Cerebellum (tissue), 4 donors: ENCODE measurements at places on chromosomes 4 and X. TPM values are rescaled to one million over a fixed set of nuclear protein-coding genes. Genes with fewer than 3 reads are reported as not detected.

DNA sequence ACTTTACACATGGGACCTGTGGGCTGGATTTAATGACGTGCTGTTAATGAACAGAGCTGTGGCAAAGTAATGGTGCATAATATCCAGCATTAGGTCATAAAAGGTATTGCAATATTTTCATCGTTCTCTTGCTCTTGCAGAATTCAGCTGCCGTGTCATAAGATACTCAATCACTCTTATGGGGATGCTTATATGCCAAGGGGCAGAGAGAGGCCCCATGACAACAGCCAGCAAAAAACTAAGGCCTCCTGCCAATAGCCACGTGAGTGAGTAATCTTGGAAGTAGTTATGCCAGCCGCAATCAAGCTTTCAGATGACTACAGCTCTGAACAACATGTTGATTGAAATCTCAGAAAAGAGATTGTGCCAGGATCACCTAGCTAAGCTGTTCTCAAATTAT lies 616.9 kb downstream of the FSTL5 start:
- DNase-seq: no peak

GRCh38 chrX:42804524-42804923 lies 26.6 kb upstream of the PPP1R2C start:
- no peak for DNase-seq

DNA sequence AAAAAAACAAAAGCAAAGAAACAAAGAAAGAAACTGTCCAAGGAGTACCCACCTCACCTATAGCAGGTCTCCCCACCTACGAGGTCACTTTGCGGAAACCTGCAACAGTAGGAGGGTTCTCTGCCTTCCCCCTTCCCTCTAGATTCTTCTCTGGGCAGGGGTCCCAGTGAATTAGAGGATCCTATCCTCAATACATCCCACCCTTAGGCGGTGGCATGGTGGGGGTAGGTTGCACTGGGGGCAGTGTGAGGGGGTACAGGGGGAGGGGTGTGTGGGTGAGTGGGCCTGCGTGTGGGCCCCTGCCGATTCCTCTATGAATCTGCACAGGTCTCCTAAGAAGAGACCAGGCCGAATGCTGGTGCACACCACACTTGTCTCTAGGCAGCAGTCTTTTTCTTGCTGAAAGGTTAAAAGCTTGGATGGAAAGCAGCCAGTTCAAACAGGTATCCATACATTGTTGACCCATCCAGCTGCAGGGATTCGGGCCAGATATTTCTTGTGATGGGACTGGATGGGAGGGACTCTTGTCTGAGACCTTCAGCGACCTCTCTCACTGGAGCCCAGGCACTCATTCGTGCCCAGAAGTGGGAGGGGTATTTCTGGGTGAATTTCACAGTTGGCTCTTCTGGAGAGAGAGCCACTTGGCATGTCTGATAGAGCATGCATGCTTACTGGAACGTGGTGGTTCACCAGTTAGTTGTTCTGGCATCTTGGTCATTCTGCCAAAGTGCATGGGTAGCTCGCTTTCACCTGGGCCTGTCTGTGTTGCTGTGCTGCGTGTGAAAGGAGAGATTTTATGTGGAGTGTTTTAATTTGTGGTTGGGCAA lies 65.6 kb downstream of the NBDY start:
- DNase-seq: no peak

DNA sequence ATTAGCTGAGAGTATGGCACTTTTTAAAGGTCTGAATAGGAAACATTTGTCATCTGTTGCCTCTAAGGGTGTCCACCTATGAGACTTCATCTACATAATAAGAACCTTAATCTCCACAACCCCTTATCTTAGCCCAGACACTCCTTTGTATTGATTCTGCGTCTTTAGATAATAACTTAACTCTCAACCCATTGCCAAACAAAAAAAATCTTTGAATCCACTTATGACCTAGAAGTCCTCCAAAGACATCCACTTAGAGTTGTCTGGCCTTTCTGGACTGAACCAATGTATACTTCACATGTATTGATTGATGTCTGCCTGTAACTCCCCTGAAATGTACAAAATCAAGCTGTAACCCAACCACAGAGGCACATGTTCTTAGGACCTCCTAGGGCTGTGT lies 66.0 kb upstream of the CHRNA9 start:
- DNase-seq: no peak

GRCh38 chr4:168503652-168504362 lies 7.0 kb downstream of the PALLD start:
- DNase-seq: no peak

DNA sequence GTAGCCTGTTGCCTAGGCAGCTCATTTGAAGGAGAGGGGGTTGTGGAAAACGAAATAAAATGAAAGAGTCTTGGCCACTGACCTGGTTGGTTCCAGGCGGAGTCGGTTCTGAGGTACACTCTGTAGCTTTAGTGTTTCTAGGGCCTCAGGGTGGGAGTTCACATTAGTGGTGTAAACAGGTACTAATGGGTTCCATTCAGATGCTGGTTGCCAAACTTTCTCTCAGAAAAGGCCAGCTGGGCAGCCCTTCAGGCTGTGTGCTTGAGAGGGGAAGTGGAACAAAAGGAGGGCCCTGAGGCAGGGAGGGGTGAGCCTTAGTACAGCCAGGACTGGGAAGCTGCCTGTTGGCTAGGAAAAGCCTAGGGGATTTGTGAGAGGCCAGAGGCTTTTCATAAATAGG lies 24.8 kb downstream of the NHSL2 start:
- DNase-seq: no peak

GRCh38 chr4:122764071-122764820 lies 31.7 kb downstream of the BBS12 start:
- no peak for DNase-seq

DNA sequence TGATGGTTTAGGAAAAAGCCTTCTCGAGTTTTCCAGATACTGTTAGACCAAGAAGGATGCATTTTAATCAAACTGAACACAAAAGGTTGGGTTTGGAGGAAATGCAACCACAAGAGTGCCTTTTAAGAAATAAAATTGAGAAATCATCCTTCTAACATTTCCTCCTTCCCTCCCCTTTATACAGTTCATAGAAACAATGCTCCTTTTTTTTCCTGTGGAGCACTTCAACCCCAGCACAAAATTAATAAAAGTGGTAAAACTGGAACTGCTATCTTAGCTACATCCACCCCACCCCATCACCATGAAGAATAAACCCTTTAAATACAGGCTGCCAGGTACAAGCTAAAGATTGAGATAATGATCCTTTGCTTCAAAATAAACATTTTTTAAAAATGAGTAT lies 211.1 kb downstream of the RELL1 start:
- no peak for DNase-seq

- no peak for DNase-seq
Observed at GRCh38 chr4:35247047-35247446, 997.3 kb downstream of the ARAP2 start.

DNA sequence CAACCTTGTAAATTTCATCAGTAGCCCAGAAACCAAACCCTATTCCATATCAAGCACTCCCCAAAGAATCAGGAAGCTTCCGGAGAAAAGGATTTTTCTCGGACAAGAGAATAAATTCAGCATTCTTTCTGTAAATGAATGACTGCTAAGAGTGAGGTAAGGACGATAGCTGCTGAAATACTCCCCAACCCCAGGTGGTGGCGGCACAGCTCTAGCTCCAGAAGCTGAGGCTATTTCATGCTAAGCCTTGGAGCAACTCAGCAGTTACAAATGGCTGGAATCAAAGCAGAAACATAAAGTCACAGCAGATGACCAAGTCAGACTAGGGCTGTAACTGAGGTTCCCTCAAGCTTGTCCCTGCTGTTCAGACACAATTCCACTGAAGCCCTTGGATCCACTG lies 13.9 kb upstream of the PCDH19 start:
- no peak for DNase-seq

GRCh38 chrX:10902001-10902400 lies 209.1 kb upstream of the HCCS start:
- no peak for DNase-seq

- DNase-seq: no peak
Observed at GRCh38 chr4:106530024-106530361, 161.4 kb upstream of the GIMD1 start.

DNA sequence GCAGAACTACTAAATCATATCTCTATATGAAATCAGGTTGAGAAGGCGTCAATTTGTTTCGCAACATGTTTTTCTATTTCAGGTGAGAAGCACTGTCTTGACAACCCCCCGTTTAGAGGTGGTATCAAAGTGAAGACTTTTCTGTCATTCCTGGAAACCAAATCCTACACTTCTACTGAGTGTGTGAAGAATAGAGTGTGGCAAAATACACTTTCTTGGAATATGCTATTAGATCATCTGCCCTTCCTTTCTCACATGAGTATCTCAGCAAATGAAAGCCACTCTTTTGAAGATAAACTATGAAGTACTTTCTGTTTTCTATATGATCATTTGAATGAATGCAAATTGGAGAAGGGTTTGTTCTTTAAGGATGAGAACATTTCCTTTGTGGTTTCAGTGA lies 174.0 kb upstream of the FMR1 start:
- no peak for DNase-seq

DNA sequence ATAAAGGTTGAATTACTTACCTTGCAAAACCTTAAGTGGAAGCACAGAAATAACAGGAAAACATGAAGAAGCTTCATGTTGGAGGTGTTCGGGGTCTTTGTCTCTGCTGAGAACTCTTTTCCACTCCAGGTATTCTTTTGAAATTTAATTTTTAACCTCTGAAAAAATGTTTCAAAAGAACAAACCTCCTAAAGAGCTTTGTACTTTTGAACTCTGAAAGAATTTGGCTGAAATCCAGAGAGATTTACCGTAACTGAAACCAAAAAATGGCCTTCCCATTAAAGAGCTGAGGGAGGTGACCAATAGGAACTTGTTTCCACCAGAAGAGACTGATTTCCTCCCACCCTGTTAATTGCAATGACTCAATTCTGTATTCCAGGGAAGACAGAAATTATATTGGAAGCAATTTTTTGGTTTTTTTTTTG lies at the start of gene CFI:
Gene CFI, minus strand, starts transcription at position 105 of the 425 bp plus-strand sequence. Its CDS starts 28 bp downstream, at position 77.
- DNase-seq: no peak

GRCh38 chr4:110617646-110618580 lies 5.0 kb downstream of the PITX2 start:
- no peak for DNase-seq

DNA sequence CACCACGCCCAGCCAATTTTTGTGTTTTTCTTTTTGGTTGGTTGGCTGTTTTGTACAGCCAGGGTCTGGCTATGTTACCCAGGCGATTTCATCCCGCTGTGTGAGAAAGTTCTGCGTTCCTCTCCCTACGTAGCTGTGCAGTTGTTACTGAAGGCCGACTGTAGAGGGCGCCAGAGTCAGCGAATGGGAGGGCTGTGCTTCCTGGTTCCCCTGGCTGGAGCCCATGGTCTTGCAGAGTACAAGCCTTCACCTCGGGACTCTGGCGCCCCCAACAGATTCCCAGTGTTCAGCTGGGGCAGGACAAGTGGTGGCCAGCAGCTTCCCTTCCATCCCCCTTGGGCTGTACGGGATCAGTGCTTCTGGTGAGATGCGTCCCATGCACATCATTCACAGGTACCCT lies 5.6 kb upstream of the CT45A1 start:
- no peak for DNase-seq

DNA sequence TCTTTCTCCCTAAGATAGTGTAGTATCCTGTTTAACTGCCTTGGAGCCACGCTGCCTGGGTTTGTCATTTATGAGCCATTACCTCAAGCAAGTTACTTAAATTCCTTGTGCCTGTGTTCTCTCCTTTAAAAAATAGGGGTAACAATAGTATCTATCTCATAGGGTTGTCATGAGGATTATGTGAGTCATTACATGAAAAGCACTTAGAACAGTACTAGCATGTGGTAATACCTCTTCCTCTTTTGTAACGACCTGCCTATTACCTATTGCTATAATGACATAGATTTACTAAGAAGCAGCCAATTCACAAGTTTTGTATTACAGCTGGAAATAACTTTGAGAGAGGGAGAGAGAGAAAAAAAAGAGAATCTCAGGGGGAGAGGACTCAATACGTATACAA lies 834.7 kb downstream of the RAPGEF2 start:
- DNase-seq: no peak

- DNase-seq: no peak
Observed at GRCh38 chr4:20612313-20612712, 87.9 kb upstream of the PACRGL start.

GRCh38 chrX:48776818-48777439 lies 9.5 kb upstream of the GATA1 start:
- DNase-seq: no peak

DNA sequence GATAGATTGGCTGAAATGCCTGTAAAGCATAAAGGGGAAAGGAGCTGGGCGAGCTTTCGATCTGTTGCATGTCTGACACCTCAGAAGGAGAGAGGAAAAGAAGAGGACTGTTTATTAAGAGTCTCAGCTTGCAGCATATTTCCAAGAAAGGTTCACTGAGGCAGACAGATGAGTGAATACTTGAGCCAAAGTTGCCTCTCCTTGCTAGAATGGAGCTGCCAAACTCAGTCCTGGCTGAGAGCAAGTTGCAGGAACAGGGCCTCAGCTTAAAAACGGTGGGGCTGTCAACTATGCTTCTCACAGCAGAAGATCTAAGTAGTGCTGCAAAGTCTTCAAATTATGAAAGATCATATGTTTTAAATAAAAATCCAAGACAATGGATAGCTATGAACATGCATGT lies 707.5 kb downstream of the PCDH7 start:
- DNase-seq: no peak

DNA sequence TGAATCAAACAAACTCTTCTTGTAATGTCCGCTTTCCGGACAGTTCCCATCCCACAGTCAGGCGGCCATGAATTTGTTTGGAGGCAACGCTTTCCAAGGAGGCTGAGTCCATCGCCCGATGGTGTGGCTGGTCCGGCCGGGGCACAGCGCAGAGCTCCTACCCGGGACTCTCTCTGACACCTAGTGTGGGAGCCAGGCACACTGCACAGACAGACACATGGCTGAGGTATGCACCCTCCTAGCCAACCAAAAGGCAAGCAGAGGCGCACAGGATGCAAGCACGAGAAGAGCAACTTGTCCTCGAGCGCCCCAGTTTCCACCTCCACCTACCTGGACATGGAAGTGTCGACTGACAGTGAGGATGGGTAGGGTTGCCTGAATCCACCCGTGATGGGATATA lies 87.5 kb downstream of the LEF1 start:
- no peak for DNase-seq

- no peak for DNase-seq
Observed at GRCh38 chr4:69718396-69719271, 41.8 kb downstream of the SULT1B1 start.

- no peak for DNase-seq
Observed at GRCh38 chr4:62495032-62495431, 1294.9 kb downstream of the ADGRL3 start.

Gene IQCM
- total RNA-seq: not detected

Gene PSMD10
- total RNA-seq: 53.2 TPM

Gene EDA2R
- 1.8 TPM for total RNA-seq

Gene TMPRSS11F
- not detected for total RNA-seq

Gene COL25A1
- 21.9 TPM for total RNA-seq

Gene ZXDA
- 18.5 TPM for total RNA-seq

Gene CCDC149
- 15.1 TPM for total RNA-seq

Gene SCRG1
- 2.4 TPM for total RNA-seq

Gene BEX1
- 67.0 TPM for total RNA-seq

Gene EGFL6
- total RNA-seq: 2.8 TPM

Gene POF1B
- 0.09 TPM for total RNA-seq

Gene MSANTD1
- total RNA-seq: 3.8 TPM

Gene BMP3
- 1.9 TPM for total RNA-seq

Gene FGF2
- 12.1 TPM for total RNA-seq

Gene LEF1
- total RNA-seq: 18.1 TPM

Gene DMP1
- total RNA-seq: not detected

Gene CLTRN
- total RNA-seq: 0.18 TPM

Gene USP51
- 7.5 TPM for total RNA-seq
